ENCODE measurements at places on chromosomes 2 and 18. TPM values are rescaled to one million over a fixed set of nuclear protein-coding genes. Genes with fewer than 3 reads are reported as not detected.

DNA sequence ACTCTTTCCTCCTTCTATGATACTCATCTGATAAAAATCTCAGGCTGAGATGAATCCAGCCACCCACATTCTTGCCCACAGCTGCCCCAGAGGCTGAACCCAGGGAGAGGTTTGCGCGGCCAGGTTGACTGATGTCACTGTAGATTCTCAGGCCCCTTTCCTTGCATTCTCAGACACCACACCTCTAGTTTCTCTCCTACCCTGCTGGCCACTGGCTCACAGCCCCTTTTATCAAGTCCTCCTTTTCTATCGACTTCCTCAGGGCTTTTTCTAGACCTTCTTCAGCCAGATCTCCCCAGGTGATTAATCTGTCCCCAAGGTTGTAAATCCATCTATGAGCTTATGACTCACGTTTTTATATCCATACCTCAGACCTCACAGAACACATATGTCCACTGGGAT lies 99.8 kb downstream of the TACR1 start:
- no peaks in the 10 kb centered on the region for H3K27me3 ChIP-seq
- no peak for DNase-seq
- H3K4me1 ChIP-seq, result no peaks in the 10 kb centered on the region
- no peak overlapping the region for H3K27ac ChIP-seq
- H3K36me3 ChIP-seq, result no peaks in the 10 kb centered on the region
- no peak overlapping the region for H3K4me3 ChIP-seq

GRCh38 chr2:68253219-68254068 lies 1.1 kb upstream of the PPP3R1 start:
- no peaks in the 10 kb centered on the region for H3K27me3 ChIP-seq
- H3K4me3 ChIP-seq, result peak overlapping the region; percentile 61
- peaks cover 7% of the 10 kb centered on the region for H3K4me1 ChIP-seq
- peak overlapping the region; percentile 99 for H3K27ac ChIP-seq

BABAM2 gene
- total RNA-seq, result 32.2 TPM

DNA sequence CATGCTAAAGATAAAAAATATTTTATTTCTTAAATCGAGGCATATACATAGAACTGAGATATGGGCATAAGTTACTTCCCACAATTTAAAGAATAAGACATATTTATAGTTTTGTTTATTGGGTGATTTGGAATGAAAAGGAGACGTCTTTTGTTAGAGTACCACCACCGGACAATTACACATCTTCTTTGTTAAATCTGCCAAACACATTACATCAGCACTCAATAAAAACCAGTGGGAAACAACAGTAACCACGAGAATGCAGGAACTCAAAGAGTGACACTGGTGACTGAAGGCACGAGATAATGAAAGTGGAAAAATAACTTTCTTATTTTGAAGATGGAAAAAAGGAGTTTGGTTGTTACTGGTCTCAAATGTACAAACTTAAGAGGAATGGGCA lies 92.6 kb upstream of the TFCP2L1 start:
- no peak overlapping the region for H3K4me3 ChIP-seq
- no peak overlapping the region for H3K27ac ChIP-seq
- no peaks in the 10 kb centered on the region for H3K27me3 ChIP-seq

UGT1A3 gene
- total RNA-seq, result 1.9 TPM

GRCh38 chr2:28754321-28754720 lies 2.7 kb downstream of the PPP1CB start:
- no peaks in the 10 kb centered on the region for H3K27me3 ChIP-seq
- no peak overlapping the region for H3K4me3 ChIP-seq
- no peaks in the 10 kb centered on the region for H3K36me3 ChIP-seq

- no peak overlapping the region for H3K27ac ChIP-seq
- no peak for DNase-seq
- no peaks in the 10 kb centered on the region for H3K4me1 ChIP-seq
- H3K27me3 ChIP-seq, result no peaks in the 10 kb centered on the region
Measured at GRCh38 chr2:193428336-193428818, 1233.6 kb upstream of the TMEFF2 start.

DNA sequence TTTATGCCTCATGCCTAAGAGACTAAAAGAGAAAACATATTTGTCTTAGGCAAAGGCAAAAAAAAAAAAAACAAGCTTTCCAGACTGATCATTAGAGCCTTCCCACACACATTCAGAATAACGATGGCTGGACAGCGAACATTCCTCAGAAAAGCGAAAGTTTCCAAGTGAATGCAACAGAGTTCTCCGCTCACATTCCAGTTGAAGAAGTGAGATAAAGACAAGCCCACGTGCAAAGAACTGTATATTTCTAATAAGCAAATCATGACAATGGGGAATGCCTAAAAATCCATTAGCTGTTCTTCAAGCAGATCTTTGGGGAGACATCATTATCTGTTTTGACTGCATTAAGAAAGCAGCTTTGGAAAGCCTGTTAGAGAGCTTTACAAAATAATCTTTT lies 347.9 kb downstream of the METTL4 start:
- H3K27ac ChIP-seq, result peak overlapping the region; percentile 38
- H3K27me3 ChIP-seq, result no peaks in the 10 kb centered on the region
- H3K4me1 ChIP-seq, result no peaks in the 10 kb centered on the region
- no peak for DNase-seq
- H3K4me3 ChIP-seq, result no peak overlapping the region

AUP1 gene
- total RNA-seq, result 107 TPM

DNA sequence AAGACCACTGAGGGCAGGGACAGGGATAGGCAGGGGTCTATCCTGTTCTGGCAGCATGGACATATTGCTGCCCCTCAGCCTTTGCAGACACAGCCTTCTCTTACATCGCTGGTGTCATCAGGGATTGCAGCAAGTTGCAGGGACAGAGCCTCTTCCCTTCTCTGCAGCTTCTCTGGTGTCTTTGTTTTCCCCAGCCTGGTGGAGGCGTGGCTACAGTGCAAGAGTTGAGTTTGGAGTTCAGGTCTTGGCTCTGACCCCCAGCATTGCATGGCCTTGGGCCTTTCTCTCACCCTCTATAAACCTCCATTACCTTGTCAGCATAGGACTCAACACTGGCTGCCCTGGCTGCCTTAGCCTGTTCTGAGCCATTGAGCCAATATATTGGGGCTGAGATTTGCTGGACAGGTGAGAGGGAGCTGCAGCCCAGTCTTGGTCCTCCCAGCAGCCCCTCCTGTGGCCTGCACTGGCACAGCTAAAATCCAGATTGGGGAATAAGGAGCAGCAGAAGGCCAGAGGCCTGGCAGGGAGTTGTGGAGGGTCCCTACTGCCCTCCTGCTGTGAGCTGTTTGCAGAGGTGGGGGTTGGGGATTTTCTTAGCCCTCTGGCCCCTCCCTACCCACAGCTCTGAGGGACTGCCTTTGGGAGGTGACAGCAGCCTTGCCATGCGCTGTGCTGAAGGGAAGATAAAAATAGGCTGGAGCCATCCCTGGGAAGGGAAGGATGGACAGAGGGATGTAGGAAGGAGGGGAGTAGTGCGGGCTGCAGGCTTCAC lies 22.8 kb downstream of the EHD3 start:
- H3K27me3 ChIP-seq, result no peaks in the 10 kb centered on the region
- H3K4me3 ChIP-seq, result no peak overlapping the region
- no peak for DNase-seq
- H3K4me1 ChIP-seq, result no peaks in the 10 kb centered on the region

- no peak overlapping the region for H3K4me3 ChIP-seq
- DNase-seq, result no peak
- no peaks in the 10 kb centered on the region for H3K36me3 ChIP-seq
- no peaks in the 10 kb centered on the region for H3K4me1 ChIP-seq
- H3K27me3 ChIP-seq, result no peaks in the 10 kb centered on the region
Measured at GRCh38 chr2:17758118-17758517, 4.2 kb downstream of the GEN1 start.

DNA sequence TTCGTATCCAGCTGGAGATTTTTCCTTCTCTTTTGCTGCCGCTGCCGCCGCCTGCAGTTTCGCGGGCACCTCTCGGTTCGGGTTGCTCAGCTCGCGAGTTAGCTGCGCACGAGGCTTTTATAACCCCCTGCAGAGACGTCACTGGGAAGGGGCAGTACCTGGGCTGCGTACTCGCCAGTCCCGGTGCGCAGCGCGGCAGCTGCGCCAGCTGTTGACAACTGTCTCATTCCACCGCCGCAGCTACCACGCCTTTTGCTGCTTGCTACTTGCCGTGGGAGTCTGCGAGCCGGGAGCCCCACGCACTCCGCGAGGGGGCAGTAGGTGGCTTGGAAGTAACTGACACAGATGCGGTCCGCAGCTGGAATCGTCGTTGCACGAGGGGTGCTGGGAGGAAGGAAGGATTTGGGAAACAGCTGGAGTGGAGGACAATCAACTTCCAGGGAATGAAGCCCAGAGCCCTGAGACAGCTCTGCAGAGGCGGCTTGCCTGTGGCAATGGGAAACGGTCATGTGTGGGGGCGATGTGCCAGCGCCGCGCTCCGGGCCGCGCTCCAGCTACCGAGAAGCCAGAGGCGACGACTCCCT lies at the start of gene TACR1:
Gene TACR1, minus strand, starts transcription at position 93 of the 584 bp plus-strand sequence. CDS start 586 bp downstream, outside the sequence.
- no peaks in the 10 kb centered on the region for H3K36me3 ChIP-seq
- peak; percentile 48 for DNase-seq
- H3K27ac ChIP-seq, result no peak within 1 kb of the TSS
- H3K27me3 ChIP-seq, result peaks cover 51% of the 10 kb centered on the region
- H3K4me1 ChIP-seq, result no peaks in the 10 kb centered on the region

PROC gene
- total RNA-seq, result 0.96 TPM

- H3K4me1 ChIP-seq, result no peaks in the 10 kb centered on the region
- H3K36me3 ChIP-seq, result no peaks in the 10 kb centered on the region
- no peaks in the 10 kb centered on the region for H3K27me3 ChIP-seq
Measured at GRCh38 chr18:63819786-63820185, 44.6 kb downstream of the SERPINB7 start.

DNA sequence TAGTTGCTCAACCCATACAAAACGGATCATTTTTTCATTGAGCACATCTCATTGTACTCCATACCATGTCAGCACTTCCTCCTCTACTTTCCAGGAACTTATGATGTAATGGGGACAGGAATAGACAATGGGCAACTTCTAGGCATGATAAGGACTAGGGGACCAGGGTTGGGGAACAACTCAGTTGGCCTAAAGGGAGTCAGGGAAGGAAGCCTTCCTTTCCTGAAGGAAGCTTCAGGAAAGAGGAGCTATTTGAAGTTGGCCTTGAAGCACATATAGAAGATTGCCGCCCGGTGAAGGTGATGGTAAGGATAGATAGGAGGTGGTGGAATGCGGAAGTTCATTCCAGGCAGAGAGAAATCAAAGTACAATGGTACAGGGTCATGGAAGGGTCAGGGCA lies 283.9 kb downstream of the SLC8A1 start:
- H3K4me3 ChIP-seq, result no peak overlapping the region
- DNase-seq, result peak; percentile 62
- no peak overlapping the region for H3K27ac ChIP-seq
- H3K36me3 ChIP-seq, result no peaks in the 10 kb centered on the region
- no peaks in the 10 kb centered on the region for H3K27me3 ChIP-seq

DNA sequence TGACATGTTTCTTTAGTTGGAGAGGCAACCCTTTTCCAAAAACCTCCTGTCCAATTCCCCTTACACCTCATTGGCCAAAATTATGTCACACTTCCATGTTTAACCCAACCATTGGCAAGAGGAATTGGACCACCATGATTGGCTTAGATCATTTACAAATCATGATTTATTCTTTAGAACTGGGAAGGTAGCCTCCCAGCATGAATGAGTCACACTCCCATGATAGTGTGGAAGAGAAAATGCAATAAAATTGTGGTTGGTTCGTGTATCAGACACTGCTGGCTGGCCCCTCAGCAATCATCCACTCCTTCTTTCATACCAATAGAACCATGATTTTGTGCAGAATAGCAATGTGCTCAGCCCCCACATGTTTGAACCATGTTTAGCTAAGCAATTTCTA lies 156.6 kb upstream of the ACVR2A start:
- no peak overlapping the region for H3K4me3 ChIP-seq
- H3K4me1 ChIP-seq, result no peaks in the 10 kb centered on the region
- no peak overlapping the region for H3K27ac ChIP-seq
- no peaks in the 10 kb centered on the region for H3K36me3 ChIP-seq
- no peaks in the 10 kb centered on the region for H3K27me3 ChIP-seq
- DNase-seq, result no peak

DNA sequence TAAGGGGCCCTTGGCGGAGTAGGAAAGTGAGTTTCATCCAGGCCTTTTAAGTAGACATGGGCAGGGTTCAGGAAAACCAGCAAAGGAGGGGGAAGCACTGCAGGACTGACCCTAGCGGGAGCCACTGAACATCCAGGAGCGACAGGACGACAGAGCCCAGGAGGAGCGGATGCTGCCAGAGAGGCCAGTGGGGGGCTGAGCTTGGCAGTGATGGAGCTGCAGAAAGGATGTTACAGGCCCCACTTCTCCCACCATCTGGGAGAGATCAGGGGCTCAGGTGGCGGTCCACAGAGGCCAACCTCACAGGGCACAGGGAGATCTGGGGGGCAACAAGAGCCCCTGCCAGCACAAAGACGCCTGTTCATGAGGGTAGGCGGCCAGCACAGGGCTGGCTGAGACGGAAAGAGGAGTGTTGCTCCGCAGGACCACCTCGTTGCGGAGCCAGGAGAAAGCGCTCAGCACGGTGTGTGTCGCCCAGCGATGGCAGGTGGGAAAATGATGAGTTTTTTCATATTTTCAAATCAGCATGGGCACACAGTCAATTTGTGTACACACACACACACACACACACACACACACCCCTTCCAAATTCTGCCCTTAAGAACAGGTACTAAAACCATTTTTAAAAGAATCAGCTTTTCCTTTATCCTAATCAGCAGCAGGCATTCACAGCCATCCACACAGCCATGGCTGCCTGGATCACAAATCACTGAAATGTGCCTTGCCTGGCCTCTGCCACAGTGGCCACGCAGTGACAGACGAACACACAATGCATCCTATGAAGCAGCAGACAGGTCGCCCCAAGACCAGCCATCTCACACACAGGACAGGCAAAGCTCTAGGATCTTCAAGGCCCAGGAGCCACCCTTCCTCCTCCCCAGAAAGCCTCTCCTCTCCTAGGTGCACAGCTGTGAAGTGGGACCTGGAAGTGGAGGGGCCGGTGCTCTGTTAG lies 63.2 kb downstream of the NDUFA10 start:
- H3K4me3 ChIP-seq, result no peak overlapping the region
- H3K27ac ChIP-seq, result no peak overlapping the region
- H3K27me3 ChIP-seq, result no peaks in the 10 kb centered on the region
- DNase-seq, result no peak
- H3K4me1 ChIP-seq, result no peaks in the 10 kb centered on the region

- no peaks in the 10 kb centered on the region for H3K27me3 ChIP-seq
- no peaks in the 10 kb centered on the region for H3K4me1 ChIP-seq
- H3K27ac ChIP-seq, result no peak overlapping the region
- H3K36me3 ChIP-seq, result no peaks in the 10 kb centered on the region
Measured at GRCh38 chr2:187264612-187265011, 183.4 kb downstream of the CALCRL start.

Data from colonic mucosa (tissue), 4 donors.